Activated CD4-positive, alpha-beta memory T cell treated with anti-CD3 and anti-CD28 coated beads for 36 hours (primary cell): ENCODE measurements at places on chromosomes 7 and 10. TPM values are rescaled to one million over a fixed set of nuclear protein-coding genes. Genes with fewer than 3 reads are reported as not detected.

DNA sequence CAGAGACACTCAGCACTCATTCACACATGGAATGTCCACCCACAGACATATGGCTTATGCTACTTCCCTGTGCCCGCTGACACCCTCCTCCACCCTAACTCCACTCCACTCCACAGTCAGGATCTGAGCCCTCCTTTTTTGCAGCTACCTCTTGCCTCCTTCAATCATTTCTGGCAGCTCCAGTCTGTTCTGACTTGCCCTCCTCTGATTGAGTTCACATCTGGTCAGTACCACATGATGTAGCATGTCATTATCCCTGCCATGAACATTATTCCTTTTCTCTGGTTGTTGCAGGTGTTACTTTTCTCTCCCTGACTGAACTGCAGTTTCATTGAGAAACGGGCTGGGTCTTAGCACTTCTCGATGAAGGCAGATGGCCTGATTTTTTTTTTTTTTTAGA lies 130.1 kb upstream of the EGR2 start:
- H3K4me3 ChIP-seq = no peak overlapping the region
- H3K27ac ChIP-seq = no peak overlapping the region
- peaks cover 9% of the 10 kb centered on the region for H3K27me3 ChIP-seq
- H3K36me3 ChIP-seq = no peaks in the 10 kb centered on the region
- no peaks in the 10 kb centered on the region for H3K4me1 ChIP-seq

- DNase-seq = no peak
- no peaks in the 10 kb centered on the region for H3K4me1 ChIP-seq
- no peak overlapping the region for H3K27ac ChIP-seq
- no peak overlapping the region for H3K4me3 ChIP-seq
- H3K36me3 ChIP-seq = no peaks in the 10 kb centered on the region
- H3K27me3 ChIP-seq = no peaks in the 10 kb centered on the region
Observed at GRCh38 chr7:90563286-90563685, 32.8 kb upstream of the CDK14 start.

- H3K4me3 ChIP-seq = no peak overlapping the region
- H3K36me3 ChIP-seq = peaks cover 16% of the 10 kb centered on the region
- DNase-seq = no peak
- no peaks in the 10 kb centered on the region for H3K27me3 ChIP-seq
- H3K27ac ChIP-seq = no peak overlapping the region
Observed at GRCh38 chr10:31855033-31855432, 73.6 kb downstream of the ARHGAP12 start.

DNA sequence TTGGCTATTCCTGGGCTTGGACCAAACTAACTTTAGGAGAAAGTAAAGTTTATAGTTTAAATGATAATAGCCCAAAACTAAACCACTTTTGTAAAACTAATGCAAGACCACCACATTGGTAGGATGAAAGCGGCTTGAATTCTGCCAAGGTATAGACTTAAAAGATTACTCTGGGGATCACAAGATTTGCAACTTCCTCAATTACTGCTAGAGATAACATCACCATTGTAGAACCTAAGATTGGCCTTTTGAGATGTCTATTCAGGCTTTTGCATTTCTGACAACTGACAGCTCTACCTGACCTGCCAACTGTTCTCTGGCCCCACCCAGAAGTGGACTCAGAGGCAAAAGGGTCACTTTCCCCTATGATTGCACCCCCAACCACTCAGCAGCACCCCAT lies 162.4 kb downstream of the TNS3 start:
- no peaks in the 10 kb centered on the region for H3K27me3 ChIP-seq
- no peak overlapping the region for H3K4me3 ChIP-seq
- no peak overlapping the region for H3K27ac ChIP-seq
- H3K4me1 ChIP-seq = no peaks in the 10 kb centered on the region
- DNase-seq = no peak

DNA sequence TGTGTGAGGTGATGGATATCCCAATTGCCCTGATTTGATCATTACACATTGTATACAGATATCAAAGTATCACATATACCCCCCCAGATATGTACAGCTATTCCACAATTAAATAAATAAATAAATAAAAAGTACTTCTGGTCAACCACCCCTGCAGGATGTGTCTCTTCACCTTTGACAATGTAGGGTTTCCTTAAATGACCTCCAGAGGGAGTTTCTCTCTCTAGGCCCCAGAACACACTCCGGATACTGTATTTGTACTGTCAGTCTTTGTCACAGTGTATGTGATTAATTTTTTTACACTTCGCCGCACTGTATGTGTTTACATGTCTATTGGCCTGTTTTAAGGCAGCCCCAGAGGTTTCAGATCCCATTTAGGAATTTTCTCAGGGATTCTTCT lies 123.6 kb downstream of the ADCYAP1R1 start:
- no peak overlapping the region for H3K27ac ChIP-seq
- no peak overlapping the region for H3K4me3 ChIP-seq
- no peaks in the 10 kb centered on the region for H3K4me1 ChIP-seq

DNA sequence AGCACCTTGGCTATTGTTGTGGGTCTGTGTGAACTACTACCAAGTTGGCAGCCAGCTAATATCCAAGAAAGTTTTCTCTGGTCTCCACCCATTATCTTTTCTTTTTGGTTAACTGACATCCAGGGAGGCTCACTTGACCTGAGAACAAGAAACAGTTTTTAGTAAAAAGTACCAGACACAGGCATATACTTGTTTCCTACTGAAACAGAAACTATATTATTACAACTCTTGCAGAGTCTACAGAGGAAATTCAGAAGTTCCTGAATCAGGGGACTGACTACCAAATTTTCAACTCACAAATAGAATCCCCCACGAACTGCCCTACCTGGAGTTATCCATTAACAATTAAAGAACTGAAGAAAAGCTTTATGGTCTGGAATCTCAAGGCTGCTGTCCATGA lies 168.9 kb downstream of the KCND2 start:
- H3K27me3 ChIP-seq = no peaks in the 10 kb centered on the region
- no peak overlapping the region for H3K4me3 ChIP-seq
- H3K4me1 ChIP-seq = no peaks in the 10 kb centered on the region

DNA sequence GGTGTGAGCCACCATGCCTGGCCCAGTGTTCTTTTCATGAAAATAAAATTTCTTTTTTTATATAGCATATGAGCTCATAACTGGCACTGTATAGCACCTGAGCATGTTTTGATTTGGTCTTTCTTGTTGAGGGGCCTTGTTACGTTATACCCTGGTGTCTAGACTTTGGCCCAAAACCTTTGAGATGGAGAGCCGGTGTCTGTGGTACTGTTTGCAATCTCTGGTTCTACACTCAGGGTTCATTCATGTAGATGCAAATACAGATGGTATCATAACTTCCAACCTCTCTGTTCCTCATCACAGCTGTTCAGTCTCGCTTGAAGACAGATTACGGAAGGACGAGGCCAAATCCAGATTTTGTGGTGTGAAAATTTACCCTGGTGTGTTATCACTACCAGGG lies at the start of gene TAS2R5:
Gene TAS2R5 (plus strand): TSS at position 301 of the 400 bp plus-strand sequence. CDS start 145 bp downstream, outside the sequence.
- H3K27ac ChIP-seq = no peak within 1 kb of the TSS
- DNase-seq = no peak
- H3K4me3 ChIP-seq = no peak within 1 kb of the TSS
- H3K36me3 ChIP-seq = peaks cover 26% of the 10 kb centered on the region

GRCh38 chr7:87220734-87221215 lies 1.2 kb upstream of the TMEM243 start:
- peak overlapping the region; percentile 99 for H3K4me3 ChIP-seq
- H3K4me1 ChIP-seq = peaks cover 23% of the 10 kb centered on the region
- peaks cover 16% of the 10 kb centered on the region for H3K36me3 ChIP-seq
- H3K27ac ChIP-seq = peak overlapping the region; percentile 96

DNA sequence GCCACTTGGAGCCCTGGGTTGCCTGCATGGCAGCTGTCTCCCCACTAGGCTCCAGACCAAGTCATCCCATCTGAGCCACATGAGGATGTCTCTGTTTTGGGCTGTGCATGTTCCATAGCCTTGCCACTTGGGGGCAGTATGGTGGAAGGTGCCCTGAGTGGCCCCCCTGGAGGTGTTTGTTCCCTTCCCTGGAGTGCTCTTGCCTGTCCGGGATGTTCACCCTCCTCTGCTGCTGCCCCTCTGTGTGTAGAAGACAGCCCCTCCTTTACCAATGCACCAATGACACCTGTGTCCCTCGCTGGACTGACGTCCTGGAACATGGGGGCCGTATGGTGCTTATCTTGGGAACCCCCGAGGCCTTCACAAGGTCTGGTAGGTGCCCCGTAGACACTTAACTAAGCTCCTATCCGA lies 100.2 kb downstream of the ACTR3B start:
- no peak for DNase-seq
- H3K27ac ChIP-seq = no peak overlapping the region
- H3K4me1 ChIP-seq = no peaks in the 10 kb centered on the region
- no peaks in the 10 kb centered on the region for H3K27me3 ChIP-seq
- H3K4me3 ChIP-seq = no peak overlapping the region

GRCh38 chr10:122227754-122228153 lies 43.3 kb upstream of the BTBD16 start:
- H3K36me3 ChIP-seq = no peaks in the 10 kb centered on the region
- peaks cover 4% of the 10 kb centered on the region for H3K27me3 ChIP-seq
- DNase-seq = no peak
- H3K4me1 ChIP-seq = no peaks in the 10 kb centered on the region

DNA sequence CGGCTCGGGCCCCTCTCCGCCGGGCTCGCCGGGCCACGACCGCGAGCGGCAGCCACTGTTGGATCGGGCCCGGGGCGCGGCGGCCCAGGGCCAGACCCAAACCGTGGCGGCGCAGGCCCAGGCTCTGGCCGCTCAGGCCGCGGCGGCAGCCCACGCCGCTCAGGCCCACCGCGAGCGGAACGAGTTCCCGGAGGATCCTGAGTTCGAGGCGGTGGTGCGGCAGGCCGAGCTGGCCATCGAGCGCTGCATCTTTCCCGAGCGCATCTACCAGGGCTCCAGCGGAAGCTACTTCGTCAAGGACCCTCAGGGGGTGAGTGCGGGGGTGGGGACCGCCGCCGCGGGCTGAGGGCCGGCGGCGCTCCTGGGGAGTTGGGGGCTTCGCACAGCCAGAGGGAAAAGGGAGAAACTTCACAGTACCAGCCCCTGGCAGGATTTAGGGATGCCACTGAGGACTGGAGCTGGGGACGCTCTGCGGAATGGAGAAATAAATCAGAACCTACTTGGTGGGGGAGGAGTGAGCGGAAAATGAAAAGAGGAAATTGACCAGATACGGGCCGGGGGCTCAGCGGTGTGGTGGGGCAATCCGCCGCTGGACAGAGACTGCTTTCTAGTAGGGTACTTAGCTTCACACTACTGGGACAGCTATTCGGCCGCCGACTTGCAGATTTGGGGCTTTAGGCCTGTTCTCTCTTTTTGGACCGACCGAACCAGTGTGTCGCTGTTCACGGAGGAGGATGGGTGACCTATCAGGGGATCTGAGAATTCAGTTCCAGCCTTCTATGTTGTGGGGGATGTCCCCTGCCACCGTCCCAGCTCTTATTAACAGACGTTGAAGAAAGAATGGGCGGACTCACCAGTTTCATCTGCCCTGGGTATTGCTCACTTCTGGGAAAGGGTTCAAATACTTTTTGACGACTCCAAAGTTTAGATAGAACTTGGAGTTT lies 669 bp downstream of the PI4K2A start:
- H3K36me3 ChIP-seq = peaks cover 8% of the 10 kb centered on the region
- peak overlapping the region; percentile 97 for H3K4me3 ChIP-seq
- peak overlapping the region; percentile 79 for H3K27ac ChIP-seq
- H3K4me1 ChIP-seq = peaks cover 17% of the 10 kb centered on the region

DNA sequence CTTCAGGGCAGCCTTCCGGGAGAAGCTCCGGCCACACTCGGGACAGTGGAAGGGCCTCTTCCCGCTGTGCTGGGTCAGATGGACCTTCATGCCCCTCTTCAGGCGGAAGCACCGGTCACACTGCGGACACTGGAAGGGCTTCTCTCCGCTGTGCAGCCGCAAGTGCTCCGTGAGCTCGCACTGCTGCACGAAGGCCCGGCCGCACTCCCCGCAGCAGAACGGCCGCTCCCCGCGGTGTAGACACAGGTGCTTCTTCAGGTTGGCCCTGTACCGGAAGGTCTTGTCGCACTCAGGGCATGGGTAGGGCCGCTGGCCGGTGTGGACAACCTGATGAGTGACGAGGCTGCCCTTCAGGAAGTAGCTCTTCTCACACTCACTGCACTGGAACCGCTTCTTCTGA lies 14.2 kb upstream of the ZNF786 start:
- H3K36me3 ChIP-seq = no peaks in the 10 kb centered on the region
- H3K4me3 ChIP-seq = no peak overlapping the region
- H3K4me1 ChIP-seq = peaks cover 4% of the 10 kb centered on the region

- H3K36me3 ChIP-seq = peaks cover 30% of the 10 kb centered on the region
- H3K4me1 ChIP-seq = peaks cover 34% of the 10 kb centered on the region
- H3K4me3 ChIP-seq = no peak overlapping the region
- no peaks in the 10 kb centered on the region for H3K27me3 ChIP-seq
- DNase-seq = no peak
- no peak overlapping the region for H3K27ac ChIP-seq
Observed at GRCh38 chr7:127807340-127807739, 155.3 kb downstream of the SND1 start.

GRCh38 chr7:41012041-41012440 lies 690.8 kb downstream of the INHBA start:
- no peaks in the 10 kb centered on the region for H3K27me3 ChIP-seq
- H3K36me3 ChIP-seq = no peaks in the 10 kb centered on the region
- no peak for DNase-seq
- H3K4me3 ChIP-seq = no peak overlapping the region
- no peak overlapping the region for H3K27ac ChIP-seq

DNA sequence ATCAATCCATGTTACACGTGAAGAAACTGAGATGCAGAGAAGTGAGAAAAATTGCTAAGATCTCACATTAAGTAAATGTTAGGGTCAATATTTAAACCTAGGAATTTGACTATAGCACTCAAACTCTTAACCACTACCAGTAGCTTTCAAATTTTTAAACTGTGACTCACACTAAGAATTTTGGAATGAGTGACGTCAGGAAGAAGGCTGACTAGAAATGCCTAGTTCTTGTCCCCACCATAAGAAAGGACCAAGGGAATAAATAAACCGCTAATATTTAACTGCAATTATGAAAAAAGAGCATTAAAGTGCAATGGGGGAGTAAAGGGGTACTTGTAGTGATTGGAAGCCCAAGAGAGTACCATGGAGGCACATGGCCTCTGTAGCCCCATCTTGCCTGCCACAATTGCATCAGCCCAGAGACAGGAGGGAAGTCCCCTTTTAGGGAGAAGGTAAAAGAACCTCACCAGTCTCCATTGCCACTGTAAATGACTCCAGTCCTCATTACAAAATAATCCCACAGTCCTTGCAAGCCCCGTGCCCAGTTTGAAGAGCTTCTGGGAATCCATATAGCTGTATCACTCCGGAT lies 3.5 kb upstream of the AKR1B1 start:
- H3K4me3 ChIP-seq = no peak overlapping the region
- H3K36me3 ChIP-seq = peaks cover 6% of the 10 kb centered on the region
- H3K27me3 ChIP-seq = no peaks in the 10 kb centered on the region
- peaks cover 20% of the 10 kb centered on the region for H3K4me1 ChIP-seq
- DNase-seq = no peak

GRCh38 chr7:522071-522950 lies 2.7 kb upstream of the PDGFA start:
- H3K27ac ChIP-seq = no peak overlapping the region
- no peaks in the 10 kb centered on the region for H3K36me3 ChIP-seq
- peak; percentile 40 for DNase-seq
- peaks cover 31% of the 10 kb centered on the region for H3K27me3 ChIP-seq
- H3K4me1 ChIP-seq = peaks cover 12% of the 10 kb centered on the region

The LIPN gene
- not detected for total RNA-seq

The PHKG1 gene
- 2.4 TPM for total RNA-seq

The RADIL gene
- total RNA-seq = 0.19 TPM

The FBXO24 gene
- total RNA-seq = 2.2 TPM

The UPK3B gene
- 0.65 TPM for total RNA-seq

The AKR1C3 gene
- 0.33 TPM for total RNA-seq

The OR2A12 gene
- total RNA-seq = not detected

The GRID2IP gene
- 0.21 TPM for total RNA-seq

The THNSL1 gene
- total RNA-seq = 6.2 TPM

The SRI gene
- total RNA-seq = 220 TPM

The C10orf67 gene
- 0.31 TPM for total RNA-seq

The MSS51 gene
- total RNA-seq = 2.5 TPM

The HMX3 gene
- total RNA-seq = 0.19 TPM
